ENCODE measurements at places on chromosomes 4 and X.

- DNase-seq, result no peak
Measured at GRCh38 chr4:108540536-108540935, 79.8 kb upstream of the RPL34 start.

DNA sequence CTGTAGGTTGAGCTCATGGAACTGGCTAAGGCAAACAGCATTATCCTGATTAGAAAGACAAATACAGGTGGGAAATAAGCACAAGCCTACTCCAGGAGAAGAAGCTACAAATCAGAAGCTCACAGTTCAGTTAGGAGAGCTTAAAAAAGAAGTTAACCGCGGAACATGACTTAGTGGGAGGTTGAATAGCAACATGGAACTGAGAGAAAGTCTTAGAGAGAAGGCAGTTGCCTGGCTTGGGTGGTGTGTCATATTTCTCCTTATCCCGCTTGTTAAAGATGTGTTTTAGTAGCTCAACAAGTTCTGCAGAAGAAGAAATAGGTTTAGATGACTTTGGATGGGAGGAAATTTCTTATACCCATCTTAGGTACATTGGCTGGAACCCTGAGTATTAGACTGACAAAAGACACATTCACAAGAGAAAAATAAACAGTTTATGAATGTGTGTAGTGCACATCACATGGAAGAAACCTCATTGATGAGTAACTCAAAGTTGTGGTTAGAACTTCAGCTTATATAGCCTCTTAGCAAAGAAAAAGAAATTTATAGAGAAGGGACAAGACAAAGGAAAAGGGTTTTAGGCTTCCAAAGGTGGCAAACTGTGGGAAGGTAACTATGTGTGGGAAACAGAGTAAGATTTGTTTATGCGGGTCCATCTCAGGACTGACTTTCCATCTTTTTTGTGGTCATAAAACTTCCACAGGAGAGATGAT, 37.4 kb upstream of the RXFP1 start:
- no peak for DNase-seq

GRCh38 chr4:41934514-41934900, 722 bp upstream of the TMEM33 start:
- DNase-seq, result no peak

GRCh38 chrX:101774340-101774739, 114.7 kb upstream of the ARMCX2 start:
- DNase-seq, result no peak

DNA sequence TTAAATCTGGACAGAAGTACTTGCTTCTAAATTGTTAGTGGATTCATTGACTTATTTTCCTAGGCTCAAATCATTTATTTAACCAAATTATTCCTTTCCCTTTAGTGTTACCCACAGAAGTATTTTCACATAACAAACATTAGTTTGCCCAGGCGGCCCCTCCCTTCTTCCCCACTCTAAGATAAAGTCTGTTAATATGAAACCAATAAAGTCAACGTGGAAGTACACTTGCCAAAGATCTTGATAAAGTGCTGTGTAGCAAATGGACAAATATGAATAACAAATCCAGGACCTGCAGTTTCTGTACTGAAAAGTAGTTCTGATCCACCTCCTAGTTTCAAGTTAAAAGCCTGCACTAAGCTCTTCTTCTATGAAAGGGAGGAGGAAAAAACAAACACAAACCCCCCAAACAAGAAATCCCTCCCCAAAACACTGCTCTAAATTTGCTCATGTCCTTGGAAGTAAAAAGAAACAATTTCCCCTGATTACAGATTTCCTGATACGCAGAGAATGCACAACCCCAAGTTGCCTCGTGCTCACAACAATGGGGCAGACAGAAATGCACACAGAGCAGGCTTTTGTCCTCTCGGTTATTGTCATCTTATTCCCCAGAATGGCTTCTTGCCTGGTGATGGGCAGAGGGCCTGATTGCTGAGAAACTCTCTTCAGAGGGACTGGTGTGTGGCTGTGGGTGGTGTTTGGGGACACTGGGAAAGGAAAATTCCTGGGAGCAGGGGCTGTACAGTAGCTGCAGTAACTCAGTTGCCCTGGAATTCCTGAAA, 23.2 kb downstream of the TMSB4X start:
- DNase-seq, result no peak

- DNase-seq, result no peak
Measured at GRCh38 chrX:150446151-150446550, 83.0 kb downstream of the MAMLD1 start.

DNA sequence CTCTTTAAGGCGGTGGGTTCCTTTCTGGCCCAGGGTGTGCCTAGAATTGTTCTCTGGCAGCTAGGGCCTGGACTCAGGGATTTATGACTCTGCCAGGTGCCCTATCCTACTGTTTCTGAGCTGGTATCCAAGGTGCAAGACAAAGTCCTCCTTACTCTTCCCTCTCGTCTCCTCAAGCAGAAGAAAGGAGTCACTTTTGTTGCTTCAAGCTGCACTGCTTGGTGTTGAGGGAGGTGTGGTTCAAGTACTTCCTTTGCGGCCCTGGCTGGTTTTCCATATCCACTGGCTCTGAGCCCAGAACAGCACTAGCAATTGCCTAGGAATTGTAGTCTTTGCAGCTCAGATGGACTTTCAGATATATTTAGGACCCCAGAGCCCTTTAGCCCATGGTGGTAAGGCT, 39.3 kb downstream of the RTL3 start:
- no peak for DNase-seq

- DNase-seq, result peak; percentile 39
Measured at GRCh38 chr4:61210186-61210939, 10.2 kb downstream of the ADGRL3 start.

GRCh38 chr4:176359590-176359989, 39.8 kb downstream of the SPCS3 start:
- DNase-seq, result no peak

DNA sequence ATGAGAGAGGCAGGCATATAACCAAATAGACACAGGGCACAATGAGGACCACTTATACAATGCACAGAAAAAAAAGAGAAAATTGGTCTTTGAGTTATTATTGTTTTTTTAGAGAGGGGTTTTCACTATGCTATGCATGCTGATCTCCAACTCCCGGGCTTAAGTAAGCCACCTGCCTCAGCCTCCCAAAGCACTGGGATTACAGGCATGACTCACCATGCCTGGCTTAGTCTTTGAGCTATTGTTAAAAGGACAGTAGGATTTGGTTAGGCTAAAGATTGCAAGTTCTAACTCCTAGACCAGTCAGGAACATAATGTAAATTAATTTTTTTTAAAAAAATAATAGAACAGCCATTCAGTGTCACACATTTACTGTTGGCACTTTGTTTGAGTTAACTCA, 340.1 kb downstream of the GPAT3 start:
- DNase-seq, result no peak

DNA sequence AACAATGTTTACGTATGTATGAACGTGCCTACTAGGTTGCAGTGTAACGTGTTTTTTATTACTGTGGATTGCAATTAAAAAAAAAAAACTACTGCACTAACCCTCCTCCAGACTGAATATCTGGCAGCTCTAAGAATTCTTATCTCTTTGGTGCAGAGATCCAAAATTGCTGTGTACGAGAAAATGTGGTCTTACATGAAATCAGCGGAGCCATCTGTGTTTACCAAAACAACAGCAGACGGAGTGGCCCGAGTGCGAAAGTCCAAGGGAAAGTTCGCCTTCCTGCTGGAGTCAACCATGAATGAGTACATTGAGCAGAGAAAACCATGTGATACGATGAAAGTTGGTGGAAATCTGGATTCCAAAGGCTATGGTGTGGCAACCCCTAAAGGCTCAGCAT, 268.1 kb downstream of the THOC2 start:
- no peak for DNase-seq

- DNase-seq, result no peak
Measured at GRCh38 chr4:38745881-38746280, 36.9 kb downstream of the TLR10 start.

- DNase-seq, result no peak
Measured at GRCh38 chr4:1172228-1172851, at the start of gene SPON2. TSS of gene SPON2 (minus strand) at chr4:1172583.

DNA sequence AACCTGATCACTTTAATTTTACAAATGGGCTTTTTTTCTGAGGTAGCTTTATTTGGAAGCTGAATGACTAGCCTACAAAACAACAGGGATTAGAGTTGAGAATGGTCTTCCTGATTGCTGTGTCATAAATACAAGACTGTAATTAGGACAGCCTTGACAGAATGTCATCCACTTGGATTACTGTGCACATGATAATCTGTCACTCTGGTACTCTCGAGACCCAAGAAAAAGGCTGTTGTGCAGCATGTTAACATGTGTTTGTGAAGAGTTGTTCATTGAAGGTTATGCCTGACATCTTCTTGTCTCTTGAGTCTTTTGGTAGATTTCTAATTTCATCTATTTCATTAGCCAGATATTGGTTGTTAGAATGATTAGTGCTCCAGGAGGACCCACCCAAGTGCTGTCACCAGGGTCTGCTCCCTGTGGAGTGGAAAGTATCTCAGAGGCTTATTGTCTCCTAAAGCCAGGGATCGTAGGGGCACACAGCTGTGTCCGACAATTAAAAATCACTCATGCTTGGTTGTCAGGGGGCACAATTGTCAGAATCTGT, 212.2 kb upstream of the GPRIN3 start:
- DNase-seq, result no peak

GRCh38 chrX:15493118-15493962, at the start of gene PIR:
TSS of gene PIR (minus strand) at chrX:15493333. CDS start at chrX:15491257, 2,076 bp downstream.
- DNase-seq, result peak; percentile 75

DNA sequence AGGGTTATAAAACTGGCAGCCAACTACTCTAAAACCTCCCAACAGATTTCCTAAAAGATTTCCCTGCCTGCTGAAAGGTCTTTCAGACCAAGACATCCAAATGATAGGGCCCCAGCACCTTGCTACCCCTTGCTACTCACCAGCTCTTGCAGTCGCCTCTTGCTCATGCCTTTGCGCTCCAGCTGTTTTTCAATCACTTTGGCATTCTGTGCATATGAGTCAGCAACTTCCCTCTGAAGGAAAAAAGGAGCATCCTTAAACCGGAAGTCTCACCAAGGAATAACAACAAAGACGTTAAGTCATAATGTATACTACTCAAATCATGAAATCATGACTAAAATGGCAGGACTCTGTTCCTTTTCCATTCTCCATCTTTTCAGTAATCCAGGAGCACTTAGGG, 24.0 kb downstream of the STEEP1 start:
- no peak for DNase-seq

- DNase-seq, result no peak
Measured at GRCh38 chrX:118350706-118351105, 4.8 kb downstream of the WDR44 start.

GRCh38 chr4:17187003-17187402, 288.6 kb upstream of the LDB2 start:
- no peak for DNase-seq

DNA sequence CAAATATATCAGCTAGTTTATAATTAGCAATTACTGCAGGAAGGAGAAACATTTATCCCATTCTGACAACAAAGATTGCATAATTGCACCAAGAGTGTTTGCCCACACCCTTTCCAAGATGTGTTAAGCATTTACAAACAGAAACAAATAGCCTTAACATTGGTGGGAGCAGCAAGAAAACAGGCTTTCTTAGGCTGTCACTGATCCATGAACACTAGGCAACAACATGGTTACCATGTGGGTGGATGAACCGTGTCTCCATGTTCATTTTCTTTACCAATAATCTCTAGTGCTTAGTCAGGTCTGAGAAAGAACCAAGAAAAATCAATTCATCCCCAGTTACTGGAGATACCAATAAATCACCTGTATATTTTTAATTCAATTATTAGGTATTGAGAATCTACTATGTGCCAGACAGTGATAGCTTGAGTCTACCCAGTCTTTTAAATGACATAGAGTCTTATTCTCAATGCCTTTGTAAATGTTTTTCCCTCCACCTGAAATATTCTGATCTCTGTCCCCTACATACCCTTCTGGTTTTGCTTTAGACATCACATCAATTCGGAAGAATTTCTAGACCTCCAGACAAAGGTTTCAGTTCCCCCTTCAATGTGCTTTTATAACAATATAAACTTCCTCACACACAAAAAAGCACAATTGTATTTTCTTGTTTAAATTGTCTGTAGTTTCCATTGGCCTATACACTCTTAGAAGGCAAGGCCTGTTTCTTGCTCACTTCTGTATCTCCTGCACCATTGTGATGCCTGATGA, 286.6 kb downstream of the PPP1R2C start:
- no peak for DNase-seq

DNA sequence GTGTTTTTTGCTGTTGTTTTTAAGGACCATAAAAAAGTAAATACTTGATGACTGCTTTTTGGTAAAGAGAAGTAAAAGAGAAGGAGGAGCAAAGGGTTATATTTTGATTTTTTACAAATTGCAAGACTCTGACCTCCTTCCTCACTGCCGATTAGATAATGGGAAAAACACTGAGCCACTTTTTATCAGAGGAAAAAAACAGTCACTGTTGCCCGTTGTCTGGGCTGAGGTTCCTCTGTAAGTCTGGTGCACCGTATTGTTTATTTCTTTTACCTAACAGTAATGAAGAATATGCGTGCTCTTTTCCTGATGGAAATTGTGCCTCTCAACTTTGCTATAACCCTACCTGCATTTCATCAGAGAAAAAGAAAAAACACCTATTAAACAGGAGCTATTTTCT, 178.7 kb upstream of the EMCN start:
- no peak for DNase-seq

DNA sequence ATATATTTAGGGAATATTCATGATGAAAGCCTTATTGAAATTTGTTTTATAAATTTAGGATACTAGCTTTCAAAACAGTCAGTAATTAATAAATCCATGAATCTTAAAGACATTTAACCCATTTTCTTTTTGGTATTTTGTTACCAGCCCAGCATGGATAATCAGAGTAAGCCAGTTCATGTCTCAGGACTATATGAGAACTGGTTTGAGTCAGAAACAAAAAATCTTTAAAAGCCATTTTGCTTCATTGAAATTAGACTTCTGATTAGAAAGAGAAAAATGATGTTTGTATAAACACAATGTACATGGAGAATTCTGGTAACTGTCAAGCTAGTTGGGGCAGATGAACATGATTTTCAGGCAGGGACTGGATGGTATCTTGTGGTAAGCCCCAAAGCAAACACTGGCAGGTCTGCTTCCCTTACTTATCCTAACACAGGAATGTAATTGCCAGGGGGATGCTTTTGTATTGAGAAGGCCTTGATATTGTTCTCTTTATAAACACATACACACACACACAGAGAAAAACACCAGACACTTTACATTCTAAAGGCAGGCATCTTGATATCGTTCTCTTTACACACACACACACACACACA, 9.4 kb downstream of the ARHGAP10 start:
- DNase-seq, result no peak

DNA sequence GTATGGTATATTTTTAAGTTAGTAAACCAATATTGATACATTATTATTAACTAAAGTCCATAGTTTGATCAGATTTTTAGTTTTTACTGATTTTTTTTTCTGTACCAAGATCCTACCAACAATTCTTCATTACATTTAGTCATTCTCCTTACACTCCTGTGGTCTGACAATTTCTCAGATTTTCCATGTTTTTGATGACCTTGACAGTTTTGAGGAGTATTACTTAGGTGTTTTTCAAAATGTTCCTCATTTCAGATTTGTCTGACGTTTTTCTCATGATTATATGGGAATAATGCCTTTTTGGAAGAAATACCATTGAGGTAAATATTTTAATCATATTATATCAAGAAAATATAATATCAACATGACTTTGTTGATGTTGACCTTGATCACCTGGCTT, 423.8 kb downstream of the PPP4R3C start:
- DNase-seq, result no peak
